ENCODE measurements at places on chromosomes 2 and 18.

DNA sequence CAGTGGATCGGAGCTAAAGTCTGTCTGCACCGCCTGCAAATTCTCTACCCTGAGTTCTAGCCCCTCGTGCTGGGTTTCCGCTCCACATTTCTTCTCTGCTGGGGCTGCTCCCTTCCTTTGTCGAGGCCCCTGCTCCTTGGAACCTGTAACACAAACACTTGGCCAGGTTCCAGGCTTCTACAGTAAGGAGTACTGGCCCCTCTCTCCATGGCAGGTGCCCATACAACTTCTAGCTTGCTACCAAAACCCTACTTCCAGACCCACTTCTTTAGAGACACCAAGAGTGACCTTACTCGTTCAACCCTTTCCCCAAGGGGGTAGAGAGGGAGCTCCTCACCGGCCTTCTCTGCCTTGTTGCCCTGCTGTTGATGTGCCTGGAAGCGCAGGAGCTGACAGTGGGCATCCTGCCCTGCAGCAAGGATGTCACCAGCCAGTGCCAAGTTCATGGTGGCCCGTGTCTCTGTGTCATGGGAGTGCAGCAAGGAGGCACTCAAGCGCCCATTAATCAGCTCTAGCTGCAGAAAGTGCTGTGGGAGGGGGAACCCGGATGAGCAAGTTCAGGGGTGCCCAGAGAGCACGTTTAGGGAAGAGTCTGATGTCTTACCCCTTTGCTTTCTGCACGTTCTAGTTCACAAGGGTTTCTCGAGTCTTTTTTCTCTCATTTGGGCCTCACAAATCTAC lies 1.1 kb downstream of the PREB start:
- peak; percentile 55 for DNase-seq

DNA sequence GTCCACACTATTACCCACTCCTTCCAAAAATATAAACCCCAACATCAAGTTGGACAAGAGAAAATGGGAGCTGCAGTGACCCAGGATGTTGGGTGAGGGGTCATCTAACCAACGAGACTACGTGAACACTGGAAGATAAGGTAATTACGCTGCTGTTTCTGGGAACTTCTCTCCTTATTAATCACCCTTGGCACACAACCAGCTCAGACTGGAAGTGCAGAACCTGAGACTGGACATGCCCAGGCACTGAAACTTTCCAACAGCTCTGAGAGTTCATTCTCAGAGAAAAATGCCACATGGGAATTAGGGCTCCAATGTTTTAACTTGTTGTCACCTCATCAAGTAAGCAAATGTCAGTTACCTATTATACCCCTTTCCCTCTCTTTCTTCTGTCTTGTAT lies 135.3 kb downstream of the CCDC148 start:
- DNase-seq = no peak

DNA sequence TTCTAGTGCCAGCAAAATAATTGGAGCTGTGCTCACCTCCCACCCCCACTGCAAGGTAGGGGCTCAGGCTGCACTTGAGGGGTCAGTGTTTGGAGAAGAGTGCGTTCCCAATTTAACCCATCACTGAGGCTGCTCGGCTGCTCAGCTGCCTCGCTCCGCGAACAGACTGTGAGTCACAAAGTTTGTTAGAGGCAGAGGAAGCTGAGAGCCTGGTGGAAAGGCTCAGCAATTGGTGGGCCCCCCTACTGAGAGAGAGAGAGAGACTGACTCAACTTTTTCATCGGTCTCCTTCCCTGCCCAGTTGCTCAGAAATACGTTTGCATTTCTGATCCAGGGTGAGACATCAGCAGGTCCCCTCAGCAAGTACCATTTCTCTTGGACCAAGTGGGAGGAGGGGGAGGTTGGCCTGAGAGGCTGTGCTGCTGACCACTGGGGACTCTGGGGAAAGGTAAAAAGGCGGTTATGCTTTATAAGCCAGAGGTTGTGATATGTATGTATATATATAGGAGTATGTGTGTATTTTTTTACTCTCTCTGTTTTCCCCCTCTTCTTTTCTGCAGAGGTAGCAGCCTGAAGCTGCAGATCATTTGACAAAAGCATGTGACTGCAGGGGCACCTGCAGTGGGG lies 1.5 kb downstream of the EFR3B start:
- peak; percentile 79 for DNase-seq

- DNase-seq = no peak
Observed at GRCh38 chr2:39779341-39779851, 338 bp upstream of the THUMPD2 start.

DNA sequence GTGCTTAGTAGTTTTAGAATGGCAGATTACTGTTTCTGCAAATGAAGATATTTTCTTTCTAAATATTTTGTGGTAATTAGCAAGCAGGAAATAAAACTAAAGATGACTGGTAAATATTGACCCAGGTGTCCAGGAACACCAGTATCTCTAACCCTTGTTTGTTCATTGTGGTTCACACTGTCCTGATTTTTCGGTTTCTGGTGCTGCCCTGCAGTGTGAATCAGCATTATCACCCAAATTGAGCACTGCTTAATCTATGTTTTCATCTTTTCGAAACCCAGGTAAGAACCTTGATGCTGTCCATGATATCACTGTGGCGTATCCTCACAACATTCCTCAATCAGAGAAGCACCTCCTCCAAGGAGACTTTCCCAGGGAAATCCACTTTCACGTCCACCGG lies 167.4 kb downstream of the CAPN13 start:
- DNase-seq = no peak

GRCh38 chr18:8809514-8809913 lies 104.2 kb downstream of the MTCL1 start:
- no peak for DNase-seq

DNA sequence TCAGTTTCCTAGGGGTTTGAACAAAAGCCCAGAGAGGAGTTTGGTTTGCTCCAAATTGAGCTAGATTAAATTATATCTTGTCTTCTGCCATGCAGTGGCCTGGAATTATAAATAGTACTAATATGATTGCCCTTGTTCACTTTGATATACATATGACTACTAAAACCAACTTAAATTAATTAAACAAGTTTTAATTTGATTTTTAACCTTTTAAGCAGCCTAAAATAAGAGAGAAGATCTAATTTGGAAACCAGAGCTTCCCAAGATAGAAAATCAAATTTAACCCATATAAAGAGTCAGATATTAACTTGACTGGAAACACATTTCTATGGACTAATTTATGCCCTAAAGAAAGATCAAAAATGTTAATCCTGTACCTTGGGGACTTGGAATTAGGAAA lies 444.5 kb upstream of the SLC8A1 start:
- no peak for DNase-seq

DNA sequence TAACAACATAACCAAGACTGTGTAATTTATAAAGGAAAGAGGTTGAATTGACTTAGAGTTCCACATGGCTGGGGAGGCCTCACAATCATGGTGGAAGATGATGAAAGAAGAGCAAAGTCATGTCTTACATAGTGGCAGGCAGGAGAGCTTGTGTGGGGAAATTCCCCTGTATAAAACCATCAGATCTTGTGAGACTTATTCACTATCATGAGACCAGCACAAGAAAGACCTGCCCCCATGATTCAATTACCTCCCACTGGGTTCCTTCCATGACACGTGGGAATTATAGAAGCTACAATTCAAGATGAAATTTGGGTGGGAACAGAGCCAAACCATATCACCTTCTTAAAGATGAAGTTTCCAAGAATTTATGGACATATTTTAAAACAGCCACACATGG lies 2.5 kb upstream of the IL36RN start:
- DNase-seq = no peak

- DNase-seq = no peak
Observed at GRCh38 chr2:48793671-48794070, 38.1 kb upstream of the LHCGR start.

GRCh38 chr2:187547353-187547979 lies 6.8 kb downstream of the TFPI start:
- DNase-seq = no peak

- DNase-seq = no peak
Observed at GRCh38 chr2:85549095-85549494, 10.1 kb downstream of the MAT2A start.

DNA sequence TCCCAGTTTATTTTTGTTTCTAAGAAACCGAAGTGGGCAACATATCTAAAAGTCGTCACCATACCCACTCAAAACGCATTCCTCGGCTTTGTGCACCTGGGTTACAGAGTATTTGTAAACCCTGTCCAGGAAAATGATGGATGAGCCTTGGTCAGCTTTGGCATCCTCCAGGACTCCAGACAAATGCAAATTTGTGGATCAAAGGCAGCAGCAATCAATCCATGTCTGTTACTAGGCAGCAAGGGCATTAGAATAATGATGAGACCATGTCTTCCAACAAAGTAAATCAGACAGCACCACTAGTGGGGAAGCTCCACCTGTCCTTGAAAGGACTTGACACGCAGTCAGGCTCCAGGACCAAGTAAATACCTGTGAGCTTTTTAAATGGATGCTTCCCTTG lies 672.6 kb upstream of the GYPC start:
- DNase-seq = no peak

DNA sequence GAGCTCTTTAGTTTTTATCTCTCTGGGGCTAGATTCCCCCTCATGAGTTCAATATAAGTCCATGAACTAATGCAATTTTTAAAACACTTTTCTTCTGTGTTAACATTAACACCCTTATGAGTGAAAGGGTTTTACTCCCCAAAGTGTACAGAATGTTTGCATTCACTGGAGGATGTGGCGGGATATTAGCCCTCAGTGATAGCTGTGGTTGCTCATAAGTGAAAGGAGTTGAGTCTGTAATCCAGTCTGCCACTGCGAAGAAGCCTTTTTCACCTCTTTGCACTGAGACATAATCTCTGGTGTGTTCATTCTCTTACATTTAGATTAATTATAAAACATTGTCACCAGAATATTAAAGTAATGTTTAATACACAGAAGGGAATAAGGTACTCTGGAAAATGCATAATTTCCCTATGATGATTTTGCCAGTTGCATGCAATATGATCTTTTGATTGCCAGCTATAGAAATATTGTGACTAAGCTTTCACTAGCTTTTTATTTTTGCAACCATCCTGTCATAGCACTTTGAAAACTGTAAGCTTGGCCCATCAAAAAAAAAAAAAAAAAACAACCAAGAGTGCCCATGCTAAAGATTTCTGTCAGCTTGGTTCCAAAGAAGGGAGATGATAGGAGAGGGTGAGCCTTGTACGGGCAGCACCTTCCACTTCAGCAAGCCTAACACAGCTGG lies 113.2 kb downstream of the BCL11A start:
- DNase-seq = no peak

- no peak for DNase-seq
Observed at GRCh38 chr18:78603102-78603983, 376.3 kb upstream of the SALL3 start.

Data from activated CD4-positive, alpha-beta memory T cell treated with anti-CD3 and anti-CD28 coated beads for 36 hours (primary cell).